Bronchial epithelial cell (primary cell): ENCODE measurements at places on chromosomes 4 and X. TPM values are rescaled to one million over a fixed set of nuclear protein-coding genes. Genes with fewer than 3 reads are reported as not detected.
A peak's percentile ranks its signal among the peaks of the same experiment; 100 is the strongest.

DNA sequence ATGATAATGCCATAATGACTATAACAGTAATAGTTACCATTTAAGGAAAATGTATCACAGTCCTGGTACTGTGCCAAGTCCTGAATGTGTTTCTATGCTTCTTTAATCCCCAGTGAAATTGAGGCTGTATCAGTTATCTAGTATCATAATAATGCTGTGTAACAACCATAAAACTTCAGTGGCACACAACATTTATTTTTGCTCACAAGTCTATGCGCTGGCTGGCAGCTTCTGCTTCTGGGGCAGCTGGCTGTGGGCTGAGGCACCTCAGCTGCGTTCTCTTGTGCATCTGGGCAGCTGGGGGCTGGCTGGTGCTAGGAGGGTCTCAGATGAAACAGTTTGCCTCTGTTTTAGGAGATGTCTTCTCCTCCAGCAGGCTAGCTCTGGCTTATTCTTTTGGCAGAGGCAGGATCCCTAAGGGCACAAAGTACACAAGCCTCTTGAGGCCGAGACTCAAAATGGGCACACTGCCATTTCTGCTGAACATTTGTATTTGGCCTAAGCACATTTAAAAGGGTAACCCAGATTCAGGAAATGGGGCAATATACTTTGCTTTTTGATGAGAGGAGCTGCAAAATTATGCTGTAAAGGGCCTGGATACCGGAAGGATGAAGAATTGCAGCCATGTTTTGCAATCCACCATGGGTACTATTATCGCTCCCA is 62.6 kb upstream of the DHX15 start:
- no peak for DNase-seq

BCAP31 gene
- total RNA-seq: 300 and 322 TPM in 2 replicates

DNA sequence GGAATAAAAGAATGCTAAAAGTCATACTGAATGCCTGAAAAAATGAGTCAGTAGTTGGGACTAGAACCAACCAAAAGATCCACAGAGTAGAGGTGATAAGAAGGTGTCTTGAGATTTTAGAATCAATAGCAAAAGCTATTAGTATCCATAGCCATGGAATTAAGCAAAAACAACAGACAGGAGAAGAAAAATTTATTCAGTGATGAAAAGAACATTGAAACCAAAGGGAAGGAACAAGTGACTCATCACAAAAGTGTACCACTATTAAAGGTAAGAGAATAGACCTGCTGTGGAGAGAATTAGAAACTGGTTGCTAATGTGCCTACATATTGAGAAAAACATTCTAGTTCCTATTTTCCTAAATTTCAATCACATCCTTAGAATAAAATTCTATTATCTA is 182.0 kb upstream of the NEIL3 start:
- DNase-seq: peak; percentile 72

MAGEC1 gene
- total RNA-seq: not detected in 2 replicates

GJB1 gene
- 0.13 TPM in 1 of 2 replicates, not detected in the other for total RNA-seq

MID1 gene
- 3.2 and 3.4 TPM in 2 replicates for total RNA-seq

GRCh38 chr4:2688697-2689096 is 67.4 kb downstream of the TNIP2 start:
- DNase-seq: no peak

GRCh38 chr4:5810151-5810550 is 82.7 kb downstream of the CRMP1 start:
- no peak for DNase-seq

DNA sequence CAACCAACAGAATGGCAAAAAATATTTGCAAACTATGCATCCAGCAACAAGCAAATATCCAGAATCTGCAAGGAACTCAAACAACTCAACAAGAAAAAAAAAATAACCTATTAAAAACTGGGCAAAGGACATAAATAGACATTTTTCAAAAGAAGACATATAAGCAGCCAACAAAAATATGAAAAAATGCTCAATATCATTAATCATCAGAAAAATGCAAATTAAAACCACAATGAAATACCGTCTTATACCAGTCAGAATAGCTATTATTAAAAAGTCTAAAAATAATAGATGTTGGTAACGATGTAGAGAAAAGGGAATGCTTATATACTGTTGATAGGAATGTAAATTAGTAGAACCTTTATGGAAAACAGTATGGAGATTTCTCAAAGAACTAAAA is 53.4 kb downstream of the WDR19 start:
- DNase-seq: no peak

GRCh38 chr4:36844448-36844847 is 400.1 kb upstream of the NWD2 start:
- no peak for DNase-seq

ZFP92 gene
- total RNA-seq: 0.53 and 1.3 TPM in 2 replicates

LGI2 gene
- total RNA-seq: not detected in 2 replicates

DNA sequence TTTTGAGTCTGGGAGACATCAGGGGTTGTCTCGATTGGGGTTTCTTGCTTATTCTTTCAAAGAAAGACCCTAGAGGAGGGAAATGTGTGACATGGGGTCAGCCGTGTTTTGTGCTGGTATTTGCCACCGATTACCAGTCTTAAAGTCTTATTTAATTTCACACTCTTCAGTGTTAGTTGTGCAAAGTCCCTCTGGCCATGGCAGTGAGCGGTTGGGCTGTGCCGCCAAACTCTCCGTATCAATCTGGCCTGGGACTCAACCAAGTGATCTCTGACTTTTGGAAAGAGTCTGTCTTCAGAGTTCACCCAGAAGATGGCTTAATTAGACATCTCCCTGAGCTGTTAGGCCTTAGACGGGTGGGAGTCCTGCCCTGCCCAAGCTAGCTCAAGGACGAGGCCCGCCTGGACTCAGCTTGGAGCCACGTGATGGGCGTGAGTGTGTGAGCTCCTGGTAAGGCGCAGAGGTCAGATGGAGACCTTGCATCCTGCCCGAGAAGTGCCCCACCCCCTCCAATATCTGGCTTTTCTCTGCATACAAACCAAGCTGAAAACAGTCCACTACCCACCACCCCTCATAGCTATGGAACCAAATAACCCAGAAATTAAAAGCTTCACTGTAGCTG is 3.8 kb upstream of the PITX2 start:
- DNase-seq: no peak

RRAGB gene
- 16.9 and 17.1 TPM in 2 replicates for total RNA-seq

TLR8 gene
- not detected in 2 replicates for total RNA-seq

IL2 gene
- not detected in 2 replicates for total RNA-seq

TMEM35A gene
- total RNA-seq: not detected in 2 replicates

STAP1 gene
- total RNA-seq: under 0.01 TPM in 1 of 2 replicates, not detected in the other

DNA sequence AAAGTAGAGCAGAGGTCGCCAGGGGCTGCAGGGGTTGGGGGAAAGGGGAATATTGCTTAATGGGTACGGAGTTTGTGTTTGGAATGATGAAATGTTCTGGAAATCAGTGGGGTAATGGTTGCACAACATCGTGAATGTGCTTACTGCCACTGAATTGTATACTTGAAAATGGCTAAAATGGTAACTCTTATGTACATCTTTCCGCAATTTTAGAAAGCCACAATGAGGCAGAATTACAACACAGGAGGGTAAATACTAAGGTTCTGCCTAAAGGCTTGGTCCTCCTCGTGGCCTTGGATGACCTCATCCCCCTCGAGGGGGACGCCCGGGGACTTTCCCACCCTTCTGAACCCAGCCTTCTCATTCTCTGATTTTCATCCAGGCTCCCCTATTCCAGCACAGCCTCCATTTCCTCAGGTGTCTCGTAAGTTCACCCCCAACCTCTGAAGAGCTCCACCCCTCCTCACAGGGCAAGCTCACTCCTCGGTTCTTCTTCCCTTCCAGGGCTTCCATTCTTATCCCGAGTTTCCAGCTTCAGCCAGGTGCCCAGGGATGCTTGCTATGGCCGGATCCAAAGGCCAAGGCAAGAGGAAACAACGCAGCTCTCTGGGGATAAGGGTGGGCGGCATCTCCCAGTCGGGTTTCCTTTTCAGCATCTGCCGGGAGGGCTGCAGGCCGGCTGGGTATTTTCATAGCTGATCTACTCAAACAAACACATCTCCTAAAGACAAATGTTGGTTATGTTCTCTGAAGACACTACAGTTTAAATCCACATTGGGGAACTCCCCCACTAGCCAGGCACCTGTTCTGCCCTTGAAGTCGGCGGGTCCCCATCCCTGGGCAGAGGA is 71.3 kb upstream of the ACSL1 start:
- DNase-seq: no peak

GRCh38 chrX:44447214-44447613 is 95.4 kb downstream of the FUNDC1 start:
- DNase-seq: peak; percentile 43

DNA sequence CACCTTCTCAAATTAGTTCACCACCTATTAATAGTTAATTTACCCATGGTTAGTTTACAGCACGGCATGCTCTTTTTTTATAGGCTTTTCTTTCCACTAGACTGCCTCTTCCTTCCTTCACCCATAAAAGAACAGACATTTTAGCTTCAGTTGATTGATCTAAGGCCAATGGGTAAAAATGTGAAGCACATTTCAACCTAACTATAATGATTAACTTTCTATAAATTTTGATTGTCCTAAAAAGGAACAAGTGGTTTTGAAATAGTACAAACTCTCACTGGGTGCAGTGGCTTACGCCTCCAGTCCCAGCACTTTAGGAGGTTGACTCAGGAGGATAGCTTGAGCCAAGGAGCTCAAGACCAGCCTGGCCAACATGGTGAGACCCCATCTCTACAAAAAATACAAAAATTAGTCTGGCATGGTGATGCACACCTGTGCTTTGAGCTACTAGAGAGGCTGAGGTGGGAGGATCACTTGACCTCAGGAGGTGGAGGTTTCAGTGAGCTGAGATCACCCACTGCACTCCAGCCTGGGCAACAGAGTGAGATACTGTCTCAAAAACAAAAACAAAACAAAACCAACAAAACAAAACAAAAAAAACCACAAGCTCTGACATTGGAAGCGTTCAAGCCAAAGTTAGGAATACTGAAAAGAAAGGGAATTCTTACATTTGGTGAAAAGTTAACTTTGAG is 89.9 kb upstream of the FAT1 start:
- DNase-seq: no peak

- peak; percentile 5 for DNase-seq
These were observed 294.9 kb upstream of the PRPS2 start for GRCh38 chrX:12496343-12496742.

GRCh38 chr4:186190581-186191199 is 677 bp upstream of the CYP4V2 start:
- peak; percentile 14 for DNase-seq

- no peak for DNase-seq
These were observed 41.2 kb downstream of the LIN54 start for GRCh38 chr4:82969414-82969813.

DNA sequence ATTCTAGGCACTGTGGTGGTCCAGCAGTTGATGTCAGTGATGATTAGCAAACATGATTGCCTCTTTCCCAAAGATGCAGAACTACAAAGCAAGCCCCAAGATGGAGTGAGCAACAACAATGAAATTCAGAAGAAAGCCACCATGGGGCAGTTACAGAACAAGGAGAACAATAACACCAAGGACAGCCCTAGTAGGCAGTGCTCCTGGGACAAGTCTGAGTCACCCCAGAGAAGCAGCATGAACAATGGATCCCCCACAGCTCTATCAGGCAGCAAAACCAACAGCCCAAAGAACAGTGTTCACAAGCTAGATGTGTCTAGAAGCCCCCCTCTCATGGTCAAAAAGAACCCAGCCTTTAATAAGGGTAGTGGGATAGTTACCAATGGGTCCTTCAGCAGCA is 365.3 kb downstream of the MAPK10 start:
- DNase-seq: no peak

HMX1 gene
- not detected in 2 replicates for total RNA-seq

GYG2 gene
- total RNA-seq: under 0.01 and 0.26 TPM in 2 replicates

DNA sequence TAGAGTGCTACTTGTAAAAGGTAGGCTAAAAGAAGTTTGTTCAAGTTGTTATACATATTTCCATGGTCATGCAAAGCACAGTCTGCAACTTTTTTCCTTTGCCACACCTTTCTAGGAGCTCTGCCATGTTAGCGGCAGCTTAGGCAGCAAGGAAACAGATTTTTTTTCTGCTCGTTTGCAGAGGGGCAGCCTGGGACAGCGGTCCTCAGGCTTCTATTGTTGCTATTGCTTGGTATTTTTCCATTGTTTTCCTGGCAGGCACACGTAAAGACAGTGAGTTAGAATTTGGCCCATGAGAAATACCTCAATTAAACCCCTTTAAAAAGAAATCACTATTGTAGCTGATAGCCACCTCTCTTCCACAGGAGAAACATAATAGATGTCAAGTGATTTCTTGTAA is 391.4 kb downstream of the SH2D1A start:
- no peak for DNase-seq

DNA sequence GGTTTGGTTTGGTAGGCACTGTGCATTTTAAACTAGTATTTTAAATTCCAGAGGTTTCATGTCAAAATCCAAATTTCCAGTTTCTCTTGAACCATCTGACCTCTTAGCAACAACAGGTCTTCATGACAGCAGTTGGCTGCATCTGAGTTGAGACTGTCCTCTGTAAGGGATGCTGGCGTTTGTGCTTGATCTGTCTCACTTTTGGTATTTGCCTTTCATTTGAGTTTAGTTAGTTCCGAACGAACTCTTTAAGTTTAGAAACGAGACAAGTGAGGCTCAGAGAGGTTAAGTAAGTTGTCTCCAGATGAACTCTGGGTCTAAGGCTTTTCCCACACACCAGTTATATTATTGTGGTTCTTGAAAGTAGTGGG is 29.1 kb downstream of the SPARCL1 start:
- DNase-seq: no peak

KCND1 gene
- total RNA-seq: 0.26 and 0.64 TPM in 2 replicates

SULT1B1 gene
- 0.13 and 0.26 TPM in 2 replicates for total RNA-seq

DNA sequence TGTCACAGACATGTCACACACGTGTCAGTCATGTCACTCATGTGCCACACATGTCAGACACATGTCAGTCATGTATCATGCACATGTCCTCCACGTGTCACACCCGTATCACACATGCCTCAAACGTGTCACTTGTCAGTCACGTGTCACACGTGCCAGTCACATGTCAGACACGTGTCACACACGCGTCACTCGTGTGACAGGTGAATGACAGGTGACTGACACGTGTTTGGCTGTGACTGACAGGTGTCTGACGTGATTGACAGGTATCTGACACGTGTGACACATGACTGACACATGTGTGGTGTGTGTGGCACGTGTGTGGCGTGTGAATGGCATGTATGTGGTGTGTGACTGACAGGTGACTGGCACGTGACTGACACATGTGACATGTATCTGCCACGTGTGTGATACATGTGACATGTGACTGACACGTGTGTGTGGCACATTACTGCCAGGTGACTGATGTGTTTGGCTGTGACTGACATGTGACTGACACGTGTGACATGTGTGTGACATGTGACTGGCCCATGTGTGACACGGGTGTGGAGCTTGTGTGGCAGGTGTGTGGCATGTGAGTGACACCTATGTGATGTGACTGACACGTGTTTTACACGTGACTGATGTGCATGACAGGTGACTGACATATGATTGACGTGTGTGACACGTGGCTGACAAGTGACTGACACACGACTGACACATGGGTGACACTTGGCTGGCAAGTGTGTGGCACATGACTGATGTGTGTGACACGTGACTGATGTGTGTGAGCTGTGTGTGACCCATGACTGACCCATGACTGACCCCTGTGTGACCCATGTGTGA is 90.7 kb upstream of the GPC3 start:
- DNase-seq: no peak

RAI2 gene
- not detected in 2 replicates for total RNA-seq

GPC3 gene
- total RNA-seq: 0.26 and 0.90 TPM in 2 replicates
